ENCODE measurements at places on chromosomes 2 and 18.
A peak's percentile ranks its signal among the peaks of the same experiment; 100 is the strongest.

GRCh38 chr2:214127571-214127970, 283.3 kb upstream of the VWC2L start:
- DNase-seq = no peak

GRCh38 chr2:140905083-140905781, 1225.6 kb downstream of the LRP1B start:
- DNase-seq = no peak

DNA sequence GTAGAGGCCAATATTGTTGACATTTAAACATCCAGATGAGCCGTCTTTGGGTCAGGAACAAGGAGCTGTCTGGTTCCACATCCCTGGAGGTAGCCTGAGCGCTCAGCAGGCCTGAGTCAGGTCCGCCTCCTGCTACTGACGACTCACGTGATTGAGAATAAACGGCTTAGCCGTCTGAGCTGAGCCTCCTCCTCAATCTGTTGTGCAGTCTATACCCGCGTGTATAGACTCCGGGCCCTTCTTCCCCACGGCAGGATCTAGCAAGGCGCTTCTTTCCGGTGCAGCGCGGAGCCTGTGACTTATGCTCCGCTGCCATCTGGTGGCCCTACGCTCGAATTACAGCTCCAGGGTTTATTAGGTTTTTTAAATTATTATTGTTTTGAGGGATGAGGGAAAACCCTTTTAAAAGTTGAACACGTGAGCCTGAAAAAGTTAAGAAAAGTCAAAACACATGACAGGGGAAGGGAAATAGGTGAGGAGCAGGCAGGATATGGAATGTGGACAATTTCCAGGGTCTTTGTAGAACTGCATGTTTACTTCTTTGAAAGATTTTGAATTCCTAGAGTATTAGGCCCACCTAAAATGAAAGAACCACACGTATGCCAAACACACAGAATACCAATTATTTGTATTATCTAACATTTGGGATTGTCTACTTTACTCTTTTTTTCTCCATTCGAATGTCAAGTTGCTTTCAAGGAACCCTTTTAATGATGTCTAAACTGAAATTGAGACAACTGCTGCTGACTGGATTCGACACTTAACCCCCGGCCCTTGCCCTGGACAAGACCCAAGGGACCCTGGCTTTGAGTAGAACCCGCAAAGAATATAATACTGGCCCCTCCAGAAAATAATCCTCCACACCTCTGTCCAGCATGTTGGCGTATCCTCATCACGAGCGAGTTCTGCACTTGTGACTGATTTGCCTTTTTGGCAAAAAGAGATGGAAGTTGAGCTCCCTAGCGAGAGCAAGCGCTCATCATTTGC, 112.4 kb upstream of the ZNF236 start:
- peak; percentile 31 for DNase-seq

- DNase-seq = no peak
Measured at GRCh38 chr18:78160961-78161656, 818.5 kb upstream of the SALL3 start.

DNA sequence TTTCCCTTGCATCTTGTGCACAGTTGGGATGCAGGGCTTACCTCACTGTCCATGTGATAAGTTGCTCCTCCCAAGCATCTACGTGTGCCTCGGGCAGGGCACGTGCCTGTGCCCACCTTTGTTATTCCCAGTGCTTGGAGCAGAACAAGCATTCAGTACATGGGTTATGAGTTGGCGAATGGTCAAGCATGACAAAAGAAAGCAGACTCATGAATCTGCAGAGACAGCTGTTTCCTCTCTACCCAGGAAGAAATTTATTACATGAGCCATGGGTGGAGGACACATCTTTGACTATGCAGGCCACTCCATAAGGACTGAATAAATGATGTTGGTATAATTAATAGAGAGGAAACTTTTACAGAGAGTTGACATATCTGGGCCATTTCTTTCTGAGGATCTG, 127.8 kb downstream of the TPGS2 start:
- no peak for DNase-seq

DNA sequence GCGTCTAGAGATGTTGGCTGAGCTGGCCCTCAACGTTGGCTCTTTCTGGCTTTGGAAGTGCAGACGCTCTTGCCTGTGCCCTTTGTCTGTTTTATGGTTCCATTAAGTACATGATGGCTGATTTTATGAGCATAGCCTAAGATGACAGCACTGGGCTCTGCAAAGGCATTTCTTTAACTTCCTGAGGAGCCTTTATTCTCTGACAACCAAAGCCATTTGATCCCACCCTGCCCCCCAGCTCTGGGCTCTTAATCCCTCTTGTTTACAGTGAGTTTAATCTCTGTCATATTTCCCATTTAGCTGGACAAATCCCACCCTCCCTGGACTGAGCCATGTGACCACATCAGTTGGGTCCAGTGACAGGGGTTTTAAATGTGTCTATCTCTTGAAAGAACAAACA, 195.9 kb downstream of the ACKR3 start:
- no peak for DNase-seq

- no peak for DNase-seq
Measured at GRCh38 chr18:28281400-28281799, 104.5 kb upstream of the CDH2 start.

DNA sequence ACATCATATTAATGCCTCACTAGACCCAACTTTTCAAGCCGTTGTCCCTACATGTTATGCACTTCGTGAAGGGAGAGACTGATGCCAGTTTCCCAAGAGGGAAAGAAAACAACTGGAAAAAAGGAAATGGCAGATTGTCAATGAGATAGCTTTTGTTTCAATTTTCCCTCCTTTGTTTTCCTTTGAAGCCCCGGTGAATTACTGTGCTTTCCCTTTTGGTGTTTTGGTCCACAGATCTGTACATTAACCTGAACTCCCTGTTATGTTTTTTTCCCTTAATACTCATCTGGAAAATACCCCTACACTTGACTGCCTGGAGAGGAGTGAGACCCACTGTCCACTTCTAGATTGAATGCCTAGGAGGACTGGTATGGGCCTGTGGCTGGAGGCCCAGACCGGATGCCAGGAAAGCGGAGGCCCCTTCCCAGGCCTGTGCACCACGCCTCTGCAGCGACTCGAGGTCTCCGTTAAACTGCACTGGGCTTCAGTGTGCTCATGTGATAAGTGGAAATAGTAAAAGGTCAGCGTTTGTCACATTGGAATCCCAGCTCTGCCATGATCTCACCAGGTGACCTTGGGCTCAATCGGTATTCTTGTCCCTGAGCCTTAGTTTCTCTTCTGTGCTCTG, 106.4 kb downstream of the GATA6 start:
- no peak for DNase-seq

DNA sequence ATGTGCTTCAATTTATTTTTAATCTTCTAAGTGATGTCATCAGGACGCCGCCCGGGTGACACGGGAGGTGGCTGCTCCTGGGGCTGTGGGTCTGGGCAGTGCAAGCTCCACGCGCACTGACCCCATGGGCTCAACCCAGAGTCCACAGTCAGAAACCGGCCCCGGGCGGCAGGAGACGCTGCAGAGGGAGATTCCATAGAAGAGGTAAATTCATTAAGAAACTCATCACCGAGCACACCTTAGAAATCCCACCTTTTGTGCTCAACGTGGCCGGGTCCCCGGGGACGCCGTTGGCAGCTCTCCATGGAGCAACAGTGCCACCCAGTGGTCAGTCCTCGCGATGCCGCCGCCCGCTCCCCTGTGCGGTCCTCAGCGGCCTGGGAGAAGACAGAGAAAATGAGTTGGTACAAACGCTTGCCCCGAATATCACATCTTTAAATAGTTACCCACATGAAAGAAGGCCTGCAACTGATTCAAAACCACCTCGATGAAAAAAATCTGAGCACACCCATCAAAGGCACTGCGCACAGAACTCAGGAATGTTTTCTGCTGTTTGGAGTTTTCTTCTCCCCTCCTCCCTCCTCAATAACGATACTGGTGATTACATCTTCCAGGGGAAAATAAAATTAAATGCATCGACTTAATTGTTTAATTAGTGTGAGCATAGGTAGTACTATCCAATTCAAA, 92.6 kb downstream of the CMPK2 start:
- DNase-seq = peak; percentile 43

GRCh38 chr2:220226076-220226475, 598.6 kb downstream of the SLC4A3 start:
- DNase-seq = no peak

GRCh38 chr2:236133410-236134012, 34.7 kb downstream of the GBX2 start:
- DNase-seq = no peak

GRCh38 chr2:113234721-113235346, 43.9 kb downstream of the PAX8 start:
- no peak for DNase-seq

- DNase-seq = no peak
Measured at GRCh38 chr2:28754321-28754720, 2.7 kb downstream of the PPP1CB start.

- no peak for DNase-seq
Measured at GRCh38 chr18:56487801-56488200, 150.6 kb downstream of the TXNL1 start.

DNA sequence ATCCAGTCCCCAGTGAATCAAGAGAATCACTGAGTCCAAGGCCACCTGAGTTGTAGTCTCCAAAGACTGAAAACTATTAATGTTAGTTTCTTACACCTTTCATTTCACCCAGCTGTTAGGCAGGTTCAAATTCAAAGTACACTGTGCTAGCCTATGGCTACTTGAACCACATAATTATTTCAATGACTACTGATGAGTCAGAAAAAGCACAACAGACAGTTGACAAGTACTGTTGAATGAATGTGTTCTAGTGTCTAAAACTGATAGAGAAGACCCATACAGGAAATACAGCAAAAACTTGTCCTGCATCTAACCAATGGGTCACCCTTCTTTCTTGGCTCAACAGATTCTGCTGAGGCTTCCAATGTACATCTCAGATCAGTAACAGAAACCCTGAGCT, 160.9 kb downstream of the MYO5B start:
- DNase-seq = no peak

GRCh38 chr2:199261239-199261638, 196.5 kb downstream of the SATB2 start:
- no peak for DNase-seq

DNA sequence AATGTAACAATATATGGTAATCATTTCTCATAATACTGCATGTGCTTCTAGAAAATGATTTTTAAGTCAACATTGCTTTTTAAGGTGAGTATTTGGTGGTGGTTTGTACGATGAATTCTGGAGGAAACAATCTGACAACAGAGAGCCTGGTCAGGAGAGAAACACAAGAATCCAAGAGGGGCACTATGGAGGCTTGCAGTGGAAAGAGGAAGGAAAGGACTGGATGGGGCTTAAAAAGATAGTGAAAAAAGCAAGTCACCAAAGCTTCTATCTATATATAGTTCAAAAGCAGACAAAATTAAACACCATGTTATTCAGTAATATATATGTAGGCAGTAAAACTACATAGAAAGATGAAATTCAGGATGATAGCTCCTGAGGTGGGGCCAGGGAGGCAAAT, 109.4 kb upstream of the SERTAD2 start:
- DNase-seq = no peak

DNA sequence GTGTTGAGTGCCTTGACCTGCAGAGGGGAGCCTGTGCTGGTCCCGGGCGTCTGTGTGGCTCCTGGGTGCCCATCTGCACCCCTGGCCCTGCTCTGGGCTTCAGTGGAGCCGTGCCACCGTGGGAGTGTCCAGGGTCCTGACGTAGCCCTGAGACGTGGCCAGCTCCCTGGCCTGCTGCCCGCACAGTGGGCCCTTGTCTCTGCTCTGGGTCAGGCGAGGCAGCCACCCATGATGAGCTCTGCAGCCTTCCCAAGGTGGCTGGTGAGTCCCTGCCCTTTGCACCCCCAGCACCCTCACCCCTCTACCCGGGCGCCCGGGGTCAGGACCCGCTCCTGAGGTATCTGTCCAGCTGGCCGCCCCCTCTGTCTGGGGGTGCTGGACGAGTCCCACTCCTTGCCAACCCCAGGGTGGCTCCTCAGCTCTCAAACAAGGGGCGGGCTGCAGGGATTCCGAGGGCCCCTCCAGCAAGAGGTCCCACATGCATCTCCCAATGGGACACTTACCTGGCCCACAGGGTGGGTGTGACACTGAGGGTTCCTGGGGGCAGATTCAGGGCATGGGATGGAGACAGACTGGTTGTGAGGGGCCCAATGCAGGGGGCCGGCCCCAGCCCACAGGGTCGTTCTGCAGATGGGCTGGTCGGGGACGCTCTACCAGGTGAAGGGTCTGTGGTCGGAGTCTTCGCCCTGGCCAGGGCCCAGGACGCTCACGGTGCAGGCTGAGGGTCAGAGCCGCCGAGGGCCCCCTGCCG, 2.4 kb downstream of the NEU4 start:
- DNase-seq = no peak

GRCh38 chr2:151191001-151191400, 70.7 kb downstream of the RBM43 start:
- DNase-seq = no peak

DNA sequence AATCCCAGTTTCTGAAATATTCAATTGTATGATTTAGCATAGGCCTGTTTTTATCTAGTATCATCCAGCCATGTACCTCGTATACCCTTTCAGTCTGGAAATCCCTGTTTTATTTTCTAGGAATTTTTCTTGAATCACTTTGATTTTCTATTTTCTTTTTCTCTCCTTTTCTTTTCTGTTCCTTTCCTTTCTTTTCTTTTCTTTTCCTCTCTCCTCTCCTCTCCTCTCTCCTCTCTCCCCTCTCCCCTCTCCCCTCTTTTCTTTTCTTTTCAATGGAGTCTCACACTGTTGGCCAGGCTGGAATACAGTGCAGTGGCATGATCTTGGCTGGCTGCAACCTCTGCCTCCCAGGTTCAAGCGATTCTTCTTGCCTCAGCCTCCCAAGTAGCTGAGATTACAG, 63.5 kb downstream of the SMCHD1 start:
- no peak for DNase-seq

GRCh38 chr2:239904496-239904895, 120.6 kb downstream of the NDUFA10 start:
- no peak for DNase-seq

DNA sequence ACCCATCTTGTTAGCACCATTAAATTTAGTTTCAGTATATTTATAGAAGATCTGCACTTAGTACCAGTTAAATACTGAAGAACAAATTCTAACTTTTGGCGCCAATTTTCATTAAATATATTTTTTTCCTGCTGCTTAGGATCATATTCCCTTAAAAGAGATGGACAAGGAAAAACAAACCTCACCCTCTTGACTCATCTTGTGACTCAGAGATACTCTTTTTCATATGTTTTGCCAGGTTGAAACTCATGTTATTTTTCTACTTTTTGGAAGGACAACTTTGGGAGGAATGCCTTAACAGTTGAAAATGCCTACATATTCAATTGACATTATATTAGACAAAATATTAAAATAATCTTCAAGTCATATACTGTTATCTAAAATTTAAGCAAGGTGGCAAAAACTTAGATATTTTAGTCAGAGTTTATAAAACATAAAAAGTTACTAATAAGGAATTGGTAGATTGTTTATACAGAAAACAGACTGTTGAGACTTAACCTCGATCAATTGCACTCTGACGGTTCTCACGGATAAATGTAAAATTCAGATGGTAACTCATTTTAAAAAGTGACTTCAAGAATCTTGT, 36.2 kb downstream of the PNO1 start:
- DNase-seq = no peak

GRCh38 chr2:98518101-98518500, 73.4 kb downstream of the INPP4A start:
- peak; percentile 43 for DNase-seq
